ENCODE measurements at places on chromosomes 4 and X.

DNA sequence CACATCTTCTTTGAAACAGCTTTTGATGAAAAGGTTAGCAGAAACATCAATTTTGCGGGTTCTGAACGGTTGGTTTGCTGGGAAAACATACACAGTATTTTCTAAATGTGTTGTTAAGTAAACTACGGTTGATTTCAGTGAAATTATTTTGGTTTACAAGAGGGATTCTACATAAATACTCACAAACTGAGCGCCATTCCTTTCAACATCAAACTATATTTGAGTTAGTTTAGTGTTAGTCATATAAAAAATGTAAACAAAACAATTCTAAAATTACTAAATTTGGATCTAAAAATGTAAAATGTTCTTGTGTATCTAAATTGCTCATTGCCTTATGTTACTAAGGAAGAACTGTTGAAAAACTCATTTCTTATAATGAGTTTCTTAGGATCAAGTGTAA is 425.6 kb downstream of the PCDH18 start:
- DNase-seq: no peak

- DNase-seq: no peak
Observed at GRCh38 chr4:154741131-154741665, 2.6 kb upstream of the LRAT start.

DNA sequence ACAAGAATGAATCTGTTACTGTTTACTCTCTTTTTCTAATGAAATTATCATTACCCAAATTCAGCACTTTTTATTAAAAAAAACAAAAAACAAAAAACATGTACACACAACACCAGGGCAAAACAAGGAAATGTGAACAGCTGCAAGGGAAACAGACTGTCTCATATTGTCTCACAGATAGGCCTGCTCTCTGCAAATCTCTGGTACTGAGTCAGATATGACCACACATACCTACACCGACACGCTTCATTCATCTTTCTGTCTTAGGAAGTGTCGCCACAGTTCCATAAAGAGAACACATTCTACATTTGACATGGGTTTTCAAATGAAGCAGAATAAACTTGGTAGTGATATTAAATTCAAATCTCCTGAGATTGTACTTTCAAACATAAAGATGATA is 92.2 kb upstream of the GPR34 start:
- DNase-seq: no peak

DNA sequence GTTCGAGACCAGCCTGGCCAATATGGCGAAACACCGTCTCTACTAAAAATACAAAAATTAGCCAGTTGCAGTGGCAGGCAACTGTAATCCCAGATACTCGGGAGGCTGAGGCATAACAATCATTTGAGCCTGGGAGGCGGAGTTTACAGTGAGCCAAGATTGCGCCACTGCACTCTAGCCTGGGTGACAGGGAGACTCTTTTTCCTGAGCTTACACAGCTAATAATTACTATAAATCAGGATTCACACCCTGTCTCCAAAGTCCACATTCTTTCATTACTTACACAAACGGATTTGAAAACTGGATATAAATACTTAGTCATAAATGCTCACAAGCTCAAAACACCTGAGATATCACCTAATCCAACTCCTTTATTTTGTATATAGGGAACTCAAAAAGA is 151.6 kb downstream of the LRBA start:
- DNase-seq: no peak

DNA sequence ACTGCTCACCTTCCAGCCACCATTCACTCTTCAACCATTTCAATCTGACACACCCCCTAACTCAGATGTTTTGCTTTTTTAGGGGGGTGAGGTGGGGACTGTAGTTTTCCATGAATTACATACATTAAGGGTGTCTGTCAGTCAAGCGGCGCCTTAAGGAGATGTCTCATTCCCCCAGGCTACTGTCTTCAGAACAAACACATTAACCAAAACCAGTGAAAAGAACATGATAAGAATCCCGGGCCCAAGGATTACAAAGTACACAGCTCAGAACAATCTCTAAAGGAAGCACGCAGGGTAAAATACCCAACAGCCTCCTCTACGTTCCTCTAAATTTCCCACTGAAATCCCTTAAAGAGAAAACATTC is 62.5 kb upstream of the IRF2 start:
- peak; percentile 66 for DNase-seq

GRCh38 chr4:113209652-113210320 is 160.3 kb downstream of the ANK2 start:
- no peak for DNase-seq

- DNase-seq: no peak
Observed at GRCh38 chrX:125544031-125544660, 224.5 kb downstream of the TEX13C start.

DNA sequence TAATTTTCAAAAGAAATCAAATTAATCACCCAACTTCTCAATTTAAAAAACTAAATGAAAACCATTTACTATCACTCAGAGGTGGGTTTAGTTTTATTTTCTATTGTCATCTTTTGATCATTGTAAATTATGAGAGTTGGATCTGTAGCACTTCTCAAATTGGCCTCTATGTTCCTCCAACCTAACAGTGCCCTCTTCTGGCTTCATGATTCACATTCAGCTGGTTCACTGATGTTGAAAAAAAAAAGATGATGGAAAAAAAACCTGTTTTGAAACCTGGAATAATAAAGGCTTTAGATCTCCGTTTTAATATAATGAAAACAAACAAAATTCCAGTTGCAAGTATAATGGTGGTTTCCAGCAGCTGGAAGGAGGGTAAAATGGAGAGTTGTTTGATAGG is 2.4 kb upstream of the NBDY start:
- DNase-seq: no peak

DNA sequence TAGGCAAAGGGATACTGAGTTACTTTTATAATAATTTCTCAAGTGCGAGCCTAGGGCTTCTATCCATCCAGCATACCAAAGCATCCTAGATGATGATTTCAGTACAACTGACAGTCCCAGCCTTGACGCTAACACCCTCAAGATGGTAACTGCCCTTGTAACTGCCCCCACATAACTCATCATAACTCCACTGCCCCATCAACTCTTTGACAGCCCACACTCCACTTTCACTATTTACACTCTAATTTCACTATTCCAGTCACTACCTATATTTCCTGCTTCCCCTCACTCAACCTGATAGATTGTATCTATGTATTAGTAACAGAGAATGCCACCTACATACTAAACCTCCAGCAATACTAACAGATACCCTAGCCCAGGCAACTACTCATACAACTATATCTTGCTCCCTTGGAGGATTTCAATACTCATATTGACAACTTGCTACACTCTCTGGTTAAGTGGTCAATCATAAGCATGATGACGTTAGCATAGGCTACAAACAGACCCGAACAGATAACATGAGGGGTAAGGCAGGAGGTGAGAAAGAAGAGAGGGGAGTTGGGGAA is 65.0 kb downstream of the HUWE1 start:
- DNase-seq: no peak

DNA sequence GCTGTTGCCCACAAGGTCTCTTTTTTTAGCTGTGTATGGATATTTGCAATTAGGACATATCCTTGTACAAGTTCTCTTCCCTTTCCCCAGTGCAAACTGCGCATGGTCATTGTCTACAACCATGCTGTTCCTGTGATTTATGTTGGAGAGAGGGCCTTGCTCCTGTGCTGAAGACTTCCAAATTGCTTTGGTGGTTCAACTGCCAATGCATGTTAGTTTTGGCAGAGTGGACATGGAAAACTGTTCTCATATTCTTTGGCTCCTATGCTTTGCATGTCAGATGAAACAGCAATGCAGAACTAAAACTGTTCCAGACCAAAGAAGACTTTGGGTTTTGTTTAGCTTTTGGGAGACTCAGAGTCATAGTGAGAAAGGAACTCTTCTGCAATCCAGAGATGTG is 148.8 kb upstream of the EDNRA start:
- DNase-seq: no peak

- DNase-seq: no peak
Observed at GRCh38 chr4:121597346-121597934, 99.3 kb downstream of the ANXA5 start.

GRCh38 chrX:135275973-135276372 is 24.1 kb downstream of the ETDA start:
- no peak for DNase-seq

DNA sequence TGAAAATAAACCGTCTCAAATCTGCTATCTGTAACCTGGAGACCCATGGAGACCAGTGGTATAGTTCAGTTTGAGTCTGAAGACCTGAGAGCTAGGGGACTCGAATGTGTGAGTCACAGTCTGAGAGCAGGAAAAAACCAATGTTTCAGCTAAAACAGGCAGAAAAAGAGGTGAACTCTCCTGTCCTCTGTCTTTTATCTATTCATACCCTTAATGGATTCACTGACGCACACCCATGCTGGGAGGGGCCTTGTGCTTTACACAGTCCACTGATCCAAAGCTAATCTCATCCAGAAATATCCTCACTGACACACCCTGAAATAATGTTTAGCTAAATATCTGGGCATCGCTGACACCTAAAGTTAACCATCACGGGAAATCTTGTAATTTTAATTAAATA is 297.9 kb downstream of the GPM6A start:
- DNase-seq: no peak

DNA sequence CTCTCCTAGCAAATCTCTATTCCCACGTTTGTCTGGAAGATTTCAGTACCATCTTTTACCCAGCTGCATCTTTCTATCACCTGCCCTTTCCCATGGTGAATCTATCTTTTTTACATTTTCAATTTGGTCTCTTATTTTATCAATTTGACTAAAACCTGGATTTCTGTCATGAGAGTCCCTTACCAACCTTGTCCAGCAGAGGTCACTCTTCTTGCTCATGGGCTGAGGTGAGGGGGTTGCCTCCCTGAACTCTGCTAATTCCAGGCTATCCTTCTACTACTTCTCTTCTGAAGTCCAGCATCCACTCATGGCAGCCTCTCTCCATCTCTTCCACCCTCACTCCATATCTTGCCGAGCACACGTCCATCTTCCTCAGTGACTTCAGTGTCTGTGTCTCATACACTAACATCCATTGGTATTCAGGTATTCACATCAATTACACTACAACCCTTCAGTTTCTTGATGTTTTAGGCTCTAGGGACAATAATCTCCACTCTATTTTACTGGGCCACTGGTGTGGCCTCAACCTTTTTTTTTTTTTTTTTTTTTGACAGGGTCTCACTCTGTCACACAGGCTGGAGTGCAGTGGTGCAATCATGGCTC is 17.8 kb upstream of the ZNF827 start:
- DNase-seq: no peak

- no peak for DNase-seq
Observed at GRCh38 chr4:52883183-52883621, 21.1 kb downstream of the RASL11B start.

DNA sequence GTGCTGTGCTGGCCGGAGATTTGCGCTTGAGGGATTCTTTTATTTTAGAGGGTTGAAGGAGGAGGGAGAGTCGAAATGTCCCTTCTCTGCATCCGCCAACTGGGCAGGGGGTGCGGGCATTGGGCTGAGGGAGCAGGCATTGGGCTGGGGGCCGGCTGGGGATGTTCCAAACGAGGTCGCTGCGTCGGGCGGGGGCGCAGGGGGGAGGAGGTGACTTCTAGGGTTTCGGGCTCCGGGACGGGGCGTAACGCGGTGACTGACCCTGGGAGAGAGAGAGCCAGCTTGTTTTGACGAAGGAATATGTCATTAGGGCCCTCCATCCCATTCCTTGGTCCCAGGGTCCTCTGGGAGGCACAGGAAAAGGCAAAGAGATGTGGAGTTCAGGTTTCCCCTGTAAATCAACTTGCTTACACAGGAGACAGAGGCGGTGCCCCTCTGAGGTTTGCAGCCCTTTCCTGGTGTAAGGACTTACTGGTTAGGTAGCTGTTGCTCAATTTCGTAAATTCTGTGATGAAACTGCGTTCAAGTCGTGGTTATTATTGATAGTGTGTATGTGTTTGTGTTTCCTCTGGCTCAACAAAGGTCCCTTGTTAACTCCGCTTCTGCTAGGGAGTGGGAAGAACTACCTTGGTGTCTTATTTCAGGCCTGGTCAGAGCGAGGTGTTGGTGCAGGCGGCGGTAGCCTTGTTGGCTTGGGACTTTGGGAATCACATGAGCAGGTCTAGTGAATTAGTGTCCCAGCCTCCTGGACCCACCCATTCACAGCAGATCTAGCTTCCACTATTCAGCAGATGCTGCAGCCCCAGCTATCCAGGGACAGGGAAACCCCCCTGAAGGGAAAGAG is 716 bp downstream of the FHIP1A start:
- DNase-seq: no peak

- peak; percentile 12 for DNase-seq
Observed at GRCh38 chr4:170037481-170037880, 11.3 kb upstream of the MFAP3L start.

DNA sequence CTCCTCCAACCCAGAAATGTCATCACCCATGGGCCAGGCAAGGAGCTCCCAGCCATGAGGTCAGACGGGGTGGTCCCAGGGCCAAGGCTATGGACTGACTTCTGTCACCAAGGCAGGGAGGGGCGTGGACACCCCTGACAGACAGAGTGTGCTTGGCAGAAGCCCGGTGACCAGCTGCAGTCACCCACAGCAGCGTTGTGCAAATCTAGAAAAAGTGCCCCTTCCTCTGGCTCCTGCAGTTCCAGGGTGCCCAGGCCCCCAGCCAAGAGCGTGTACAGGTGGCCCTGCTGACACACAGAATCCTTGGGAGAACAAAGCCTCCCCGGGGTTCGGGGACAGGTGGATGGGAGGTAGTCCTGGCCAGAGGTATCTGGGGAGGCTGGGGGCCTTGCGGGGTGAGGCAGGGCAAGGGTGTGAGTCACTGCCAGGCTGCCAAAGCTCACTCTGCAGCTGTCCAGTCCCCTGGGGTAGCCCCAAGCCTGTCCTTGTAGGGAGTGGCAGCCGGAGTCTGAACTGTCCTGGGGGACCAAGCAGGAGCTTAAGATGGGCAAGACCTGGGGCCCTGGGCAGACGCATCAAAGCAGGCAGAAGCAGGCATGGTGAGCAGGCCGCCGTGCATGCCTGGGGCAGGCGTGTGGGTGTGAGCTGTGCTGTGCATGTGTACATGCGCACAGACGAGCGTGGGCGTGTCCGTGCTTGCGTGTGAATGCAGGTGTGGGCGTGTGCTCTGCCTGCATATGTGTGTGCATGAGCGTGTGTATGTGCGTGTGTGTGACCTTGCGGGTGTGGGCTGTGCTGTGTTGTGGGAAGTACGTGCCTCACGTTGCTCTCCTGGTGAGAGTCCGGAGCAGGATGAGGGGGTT is 3.3 kb downstream of the MYL5 start:
- DNase-seq: no peak

DNA sequence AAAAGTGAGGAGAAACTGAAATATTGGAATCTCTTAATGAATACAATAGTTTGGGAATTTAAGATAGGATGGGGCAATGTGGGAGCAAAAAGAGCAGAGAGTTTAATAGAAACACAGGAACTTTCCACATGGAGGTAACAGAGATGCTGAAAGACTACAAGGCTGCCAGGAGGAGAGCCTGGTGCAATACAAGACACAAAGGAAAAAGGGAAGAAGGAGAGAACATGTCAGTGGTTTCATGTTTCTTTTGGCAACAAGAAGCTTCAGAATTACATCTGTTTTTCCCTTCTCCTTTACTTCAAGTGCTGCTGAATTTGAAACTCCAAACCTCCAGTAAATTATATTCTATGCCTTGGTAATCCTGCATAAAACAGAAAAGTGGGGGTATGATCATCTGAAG is 474.3 kb downstream of the FAT4 start:
- DNase-seq: no peak

All from esophagus muscularis mucosa (tissue), 4 donors.